ENCODE measurements at places on chromosomes 6 and 20.

DNA sequence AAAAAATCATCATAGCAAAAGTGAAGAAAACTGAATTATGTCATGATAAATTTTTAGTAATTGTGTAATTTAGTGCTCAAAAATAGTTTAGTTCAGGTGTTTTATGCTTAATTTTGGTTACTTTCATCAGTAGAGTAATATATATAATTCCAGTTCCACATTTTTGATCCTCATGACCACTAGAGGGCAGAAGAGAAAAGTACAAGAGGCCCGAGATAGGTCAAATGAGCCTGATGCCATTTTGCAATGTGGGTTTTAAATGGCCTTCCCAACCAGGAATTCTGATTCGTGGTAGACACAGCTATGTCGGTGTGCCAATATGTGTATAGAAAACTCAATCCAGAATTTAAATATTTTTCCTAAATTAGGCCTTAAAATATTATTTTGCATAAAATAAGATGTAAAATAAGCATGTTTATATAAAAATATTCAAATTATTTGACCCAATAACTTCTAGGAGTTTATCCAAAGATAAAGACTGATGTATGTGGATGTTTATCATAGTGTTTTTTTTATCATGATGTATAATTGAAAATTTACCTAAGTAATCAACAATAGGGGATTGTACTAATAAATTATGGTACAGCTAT is 159.7 kb upstream of the RPS6KA2 start:
- DNase-seq = peak; percentile 40

- no peak for DNase-seq
Observed at GRCh38 chr6:163813979-163814493, 399.5 kb downstream of the QKI start.

GRCh38 chr6:158164579-158165170 is 3.4 kb downstream of the SERAC1 start:
- DNase-seq = no peak

- DNase-seq = no peak
Observed at GRCh38 chr6:20058912-20059311, 153.4 kb downstream of the MBOAT1 start.

- no peak for DNase-seq
Observed at GRCh38 chr20:54345301-54345724, 130.1 kb upstream of the DOK5 start.

- DNase-seq = no peak
Observed at GRCh38 chr6:15929685-15930084, 199.2 kb upstream of the MYLIP start.

DNA sequence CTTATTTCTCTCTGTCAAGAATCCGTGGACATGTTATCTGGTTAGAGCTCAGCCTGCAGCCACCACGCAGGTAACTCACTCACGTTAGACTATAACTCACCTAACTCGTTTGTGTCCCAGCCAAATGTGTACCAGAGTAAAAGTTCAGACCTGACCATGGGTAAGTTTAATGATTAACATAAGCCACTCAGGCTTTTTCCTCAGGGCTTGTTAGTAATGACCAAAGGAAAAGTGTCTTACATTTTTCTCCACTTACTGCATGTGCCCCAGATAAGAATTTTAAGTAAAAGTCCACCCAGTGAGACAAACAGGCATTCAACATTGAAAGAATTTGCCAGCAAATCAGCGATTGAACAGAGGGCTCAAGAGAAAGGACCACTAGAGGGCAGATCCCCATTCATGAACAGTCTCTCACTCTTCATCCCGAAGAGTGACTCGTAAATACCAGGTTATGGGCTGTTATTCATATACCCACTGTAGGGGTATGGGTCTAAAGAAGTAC is at the start of gene PKHD1:
Gene PKHD1 (minus strand): TSS at position 116 of the 502 bp plus-strand sequence. CDS start 2,680 bp downstream, outside the sequence.
- no peak for DNase-seq

GRCh38 chr6:74631564-74631963 is 574.3 kb downstream of the COL12A1 start:
- no peak for DNase-seq

GRCh38 chr6:155273431-155273830 is 9.6 kb downstream of the CLDN20 start:
- DNase-seq = no peak

- DNase-seq = no peak
Observed at GRCh38 chr6:169174516-169175359, 78.9 kb downstream of the THBS2 start.

GRCh38 chr6:50742161-50742560 is 28.8 kb downstream of the TFAP2D start:
- DNase-seq = no peak

GRCh38 chr20:4449957-4450715 is 271.6 kb upstream of the PRND start:
- peak; percentile 43 for DNase-seq

DNA sequence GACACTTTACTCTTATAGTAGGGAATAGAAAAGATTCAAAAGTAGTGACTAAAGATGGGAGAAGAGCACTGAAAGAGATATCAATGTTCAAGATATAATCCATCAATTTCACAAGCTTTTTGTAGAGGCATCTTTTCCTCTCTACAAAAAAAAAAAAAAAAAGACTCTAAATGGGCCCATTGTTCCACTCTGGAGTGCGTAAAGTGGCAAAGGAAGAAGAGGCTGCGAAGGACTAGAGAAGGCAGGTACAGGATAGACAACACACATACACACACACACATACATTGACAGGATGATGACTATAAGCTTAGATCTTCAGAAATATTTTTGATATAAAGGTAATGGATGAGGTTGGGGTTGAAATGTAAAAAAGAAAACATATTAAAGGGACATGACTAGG is 157.6 kb downstream of the HIVEP2 start:
- DNase-seq = no peak
